ENCODE measurements at places on chromosomes 5 and 9.

- DNase-seq: no peak
Measured at GRCh38 chr9:121771851-121772599, 120.6 kb downstream of the DAB2IP start.

GRCh38 chr9:136192289-136193126 lies 12.4 kb downstream of the LHX3 start:
- DNase-seq: no peak

DNA sequence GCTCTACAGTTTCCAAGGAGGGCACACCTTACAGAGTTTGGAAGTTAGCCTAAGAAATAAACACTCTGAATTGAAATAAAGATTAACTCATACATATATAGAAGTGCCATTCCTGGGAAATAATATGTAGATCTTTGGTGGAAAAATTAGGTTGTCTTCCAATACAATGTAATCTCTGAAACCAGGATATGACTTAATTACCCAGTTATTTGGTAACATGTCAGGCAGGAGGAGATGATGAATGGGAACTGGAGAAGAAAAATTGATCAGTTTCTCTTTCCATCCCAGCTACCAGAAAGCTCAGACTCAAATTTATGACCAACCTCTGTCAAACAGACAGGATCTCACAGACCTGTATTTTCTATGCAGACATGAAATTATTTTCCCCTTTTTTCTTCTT lies 215.2 kb upstream of the SNX2 start:
- DNase-seq: no peak

- no peak for DNase-seq
Measured at GRCh38 chr9:130286781-130287428, 21.3 kb downstream of the HMCN2 start.

DNA sequence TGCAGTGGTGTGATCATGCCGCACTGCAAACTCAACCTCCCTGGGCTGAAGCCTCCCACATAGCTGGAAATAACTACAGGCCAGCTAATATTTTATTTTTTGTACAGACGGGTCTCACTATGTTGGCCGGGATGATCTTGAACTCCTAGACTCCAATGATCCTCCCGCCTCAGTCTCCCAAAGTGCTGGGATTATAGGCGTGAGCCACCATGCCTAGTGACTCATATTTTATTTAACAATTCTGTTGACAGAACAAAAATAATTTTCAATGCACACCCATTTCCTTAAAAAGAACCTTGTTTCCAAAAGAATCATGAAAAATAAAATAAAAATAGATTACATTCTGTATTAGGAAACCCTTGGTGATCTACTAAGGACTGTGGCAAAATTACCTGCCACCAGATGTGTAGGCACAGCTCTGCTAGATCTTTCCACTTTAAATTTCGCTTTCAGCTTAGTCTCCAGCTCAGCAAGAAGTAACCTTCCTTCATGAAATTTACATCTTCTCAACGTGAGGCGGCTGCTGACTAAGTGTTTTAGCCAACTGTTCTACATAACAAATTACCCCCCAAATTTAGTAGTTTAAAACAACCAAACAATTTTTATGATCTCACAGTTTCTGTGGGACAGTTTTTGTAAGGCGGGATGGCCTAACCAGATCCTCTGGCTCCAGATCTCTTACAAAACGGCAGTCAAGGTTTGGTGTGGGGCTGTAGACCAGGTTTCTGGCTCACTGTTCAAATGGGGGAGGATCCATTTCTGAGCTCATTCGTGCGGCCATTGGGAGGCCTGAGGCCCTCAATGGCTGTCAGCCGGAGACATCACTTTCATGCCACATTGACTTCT lies 32.6 kb upstream of the GOLPH3 start:
- no peak for DNase-seq

DNA sequence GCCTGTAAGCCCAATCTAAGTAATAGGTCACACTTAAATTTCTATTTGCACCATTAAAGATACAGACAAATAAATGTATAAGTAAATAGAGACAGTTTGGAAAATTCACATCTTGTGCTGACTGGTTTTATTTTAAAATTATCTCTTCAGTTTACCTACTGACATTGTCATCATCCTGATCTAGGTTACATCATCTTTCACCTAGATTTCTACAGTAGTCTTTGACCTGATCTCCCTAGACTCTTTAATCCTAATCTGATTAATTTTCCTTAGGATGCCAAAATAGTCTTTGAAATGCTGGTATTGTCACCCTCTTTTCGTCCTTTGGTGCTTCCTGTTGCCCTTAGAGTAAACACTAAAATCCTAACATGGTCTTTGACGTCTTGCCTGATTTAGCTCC lies 43.9 kb downstream of the NDUFS4 start:
- DNase-seq: no peak

DNA sequence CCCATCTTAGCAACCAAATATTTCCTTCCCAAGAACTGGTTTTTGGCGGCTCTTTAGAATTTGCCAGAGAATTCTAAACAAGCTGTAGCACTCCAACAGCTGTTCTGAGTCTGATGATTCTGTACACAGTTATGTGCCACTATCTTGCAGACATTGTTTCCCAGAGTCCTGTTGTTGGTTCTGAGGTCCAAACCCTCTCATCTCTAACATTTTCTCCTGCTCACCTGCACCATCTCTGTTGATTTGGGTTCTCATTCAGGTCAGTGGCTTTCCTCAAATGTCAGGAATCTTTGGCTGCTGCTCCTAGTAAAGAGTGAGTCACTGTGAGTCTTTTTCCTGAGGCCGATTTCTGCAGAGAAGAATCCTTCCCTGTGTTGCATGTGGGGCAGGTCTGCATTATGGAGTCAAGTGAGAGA lies 50.0 kb downstream of the CAMSAP1 start:
- DNase-seq: peak; percentile 27

- DNase-seq: no peak
Measured at GRCh38 chr5:107930092-107930491, 259.4 kb upstream of the EFNA5 start.

DNA sequence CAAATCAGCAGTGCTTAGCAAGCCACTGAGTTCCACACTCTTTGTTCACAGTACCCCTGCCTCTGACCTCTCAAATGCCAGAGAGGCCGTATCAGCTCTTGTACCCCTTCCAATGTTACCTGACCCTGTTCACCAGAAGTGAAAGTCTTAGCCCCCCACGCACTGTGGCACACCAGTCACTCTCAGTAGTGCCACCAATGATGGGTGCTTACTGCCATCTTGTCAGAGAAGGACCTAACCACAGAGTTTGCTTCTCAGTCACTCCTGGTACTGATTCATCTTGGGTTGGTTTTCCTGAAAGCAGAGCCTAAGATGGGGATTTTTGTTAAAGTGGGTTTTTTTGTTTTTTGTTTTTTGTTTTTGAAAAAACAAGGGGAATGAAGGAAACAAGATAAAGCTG lies 28.8 kb upstream of the PANK3 start:
- DNase-seq: no peak

GRCh38 chr9:123590499-123590898 lies 234.5 kb downstream of the CRB2 start:
- DNase-seq: no peak

DNA sequence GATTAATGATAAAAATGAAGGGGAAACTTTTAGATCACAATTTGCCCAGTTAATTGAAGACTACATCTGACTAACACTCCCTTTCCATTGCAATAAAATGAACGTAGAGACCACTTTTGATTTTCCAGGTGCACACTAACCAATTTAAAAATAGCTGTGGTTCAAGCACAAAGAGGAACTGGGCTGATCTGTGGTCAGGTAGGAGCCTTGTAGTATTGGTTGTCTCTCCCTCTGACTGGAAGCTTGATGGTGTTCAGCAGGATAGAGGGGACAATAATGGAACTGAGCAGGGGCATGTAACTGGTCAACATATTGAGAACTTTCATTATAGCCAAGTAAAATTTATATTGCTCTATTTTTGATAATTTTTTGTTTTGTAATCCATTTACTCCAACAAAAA lies 886.8 kb upstream of the SEMA6A start:
- DNase-seq: no peak

Measured in GM04503 (cell line).